ENCODE measurements at places on chromosomes 7 and 10.

DNA sequence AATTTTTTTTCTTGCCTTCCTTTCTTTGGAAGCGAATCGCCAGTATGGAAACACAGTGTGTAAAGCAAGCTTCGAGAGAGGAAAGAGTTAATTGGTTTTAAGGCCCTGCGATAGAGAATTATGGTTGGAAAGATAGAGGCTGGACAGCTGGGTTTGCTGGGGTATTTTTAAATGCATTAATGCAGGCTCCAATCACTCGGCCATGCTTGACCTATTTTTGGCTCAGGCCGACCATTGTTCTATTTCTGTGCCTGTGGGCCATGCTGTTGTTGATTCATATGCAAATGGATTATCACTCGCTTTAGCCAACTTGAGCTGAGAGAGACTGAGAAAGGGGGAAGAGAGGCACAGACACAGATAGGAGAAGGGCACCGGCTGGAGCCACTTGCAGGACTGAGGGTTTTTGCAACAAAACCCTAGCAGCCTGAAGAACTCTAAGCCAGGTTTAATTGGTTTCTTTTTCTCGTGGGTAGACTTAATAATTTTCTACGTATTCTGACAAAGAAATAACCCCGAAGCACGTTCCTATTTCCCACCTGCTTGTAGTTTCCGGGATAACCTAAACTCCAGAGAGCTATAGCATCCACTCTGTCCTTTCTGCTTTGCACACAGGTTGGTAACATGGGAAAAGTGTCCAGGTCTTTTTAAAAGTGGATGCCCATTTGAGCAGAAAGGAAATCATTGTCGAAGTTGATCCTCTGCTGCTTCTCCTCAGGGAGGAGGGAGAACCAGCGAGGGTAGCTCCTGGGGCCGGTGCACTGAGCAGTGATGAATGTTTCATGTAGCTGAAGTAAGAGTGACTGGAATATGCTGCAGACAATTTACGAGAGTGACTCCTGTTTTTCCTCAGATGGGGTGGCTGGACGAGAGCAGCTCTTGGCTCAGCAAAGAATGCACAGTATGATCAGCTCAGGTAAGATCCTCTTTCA, at the start of gene HDAC9:
Gene HDAC9, plus strand, starts transcription at position 338 of the 929 bp plus-strand sequence. Its CDS starts 554 bp downstream, at position 892.
- ATAC-seq, result peak; percentile 91

DNA sequence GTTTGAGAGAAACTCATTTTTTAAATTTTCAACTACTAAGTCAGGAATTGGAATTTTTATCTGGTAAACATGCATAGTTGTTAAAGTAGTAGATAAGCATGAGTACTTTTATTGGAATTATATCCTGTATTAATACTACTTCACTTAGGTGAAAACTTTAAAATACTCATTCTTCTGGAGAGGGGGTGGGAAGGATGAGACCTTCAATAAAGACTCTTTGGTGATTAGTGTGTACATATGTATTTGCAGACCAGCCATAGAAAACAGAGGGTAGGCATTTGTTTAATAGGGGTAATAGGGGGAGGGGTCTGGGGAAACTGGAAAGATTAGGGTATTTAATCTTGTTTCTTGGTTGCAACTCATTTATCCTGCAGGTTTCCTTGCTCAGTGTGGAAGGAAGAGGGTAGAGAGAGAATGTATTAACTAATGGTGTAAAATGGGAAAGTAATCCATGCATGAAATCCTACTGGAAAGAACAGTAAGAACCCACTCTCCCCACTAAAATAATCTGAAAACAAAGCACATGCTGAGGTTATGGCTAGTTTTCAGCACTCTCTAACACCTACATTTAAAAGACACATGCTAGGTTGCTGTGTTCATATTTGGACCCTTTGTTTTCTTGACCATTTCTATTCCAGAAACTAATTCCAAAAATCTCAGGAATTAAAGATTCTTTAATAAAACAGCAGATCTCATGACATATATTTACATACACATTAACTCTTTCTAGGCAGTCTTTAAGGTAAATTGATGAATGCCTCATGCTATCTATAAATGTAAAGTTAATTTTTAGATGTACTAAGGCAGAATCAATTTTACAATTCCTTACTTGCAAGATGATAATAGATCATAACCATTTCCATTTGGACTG, 6.2 kb upstream of the IGF2BP3 start:
- ATAC-seq, result no peak

- no peak for ATAC-seq
These were observed 6.5 kb downstream of the AKR1B1 start for GRCh38 chr7:134452419-134452838.

DNA sequence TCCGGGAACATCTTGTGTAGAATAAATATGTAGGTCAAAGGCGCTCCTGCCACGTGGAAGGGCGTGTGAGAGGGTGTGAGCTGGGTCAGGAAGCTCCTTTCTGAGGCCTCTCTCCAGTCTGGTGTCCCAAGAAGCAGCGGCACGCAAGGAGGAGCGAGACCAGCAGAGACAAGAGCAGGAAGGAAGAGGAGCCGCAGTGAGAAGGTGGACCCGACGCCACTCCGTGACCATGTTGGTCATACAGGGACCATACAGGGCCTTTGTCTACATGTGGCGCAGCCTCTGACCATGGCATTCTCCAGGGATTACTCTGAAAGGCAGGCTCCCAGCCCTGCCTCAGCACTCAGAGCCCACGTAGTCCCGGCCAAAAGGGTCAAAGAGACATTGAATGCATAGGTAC, 26.2 kb upstream of the EN2 start:
- ATAC-seq, result no peak

DNA sequence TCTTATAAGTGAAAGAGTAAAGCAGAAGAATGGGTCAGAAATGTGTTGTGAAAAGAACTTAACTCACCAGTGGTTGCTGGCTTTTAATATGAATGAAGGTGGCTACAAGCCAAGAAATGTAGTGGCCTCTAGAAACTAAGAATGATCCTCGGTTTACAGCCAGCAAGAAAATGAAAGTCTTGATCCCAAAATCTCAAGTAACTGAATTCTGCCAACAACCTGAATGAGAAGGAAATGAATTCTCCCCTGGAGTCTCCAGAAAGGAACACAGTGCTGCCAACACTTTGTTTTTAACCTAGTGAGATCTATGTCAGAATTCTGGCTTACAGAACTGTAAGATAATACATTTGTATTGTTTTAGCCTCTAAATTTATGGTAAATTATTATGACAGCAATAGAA, 193.0 kb downstream of the FZD1 start:
- no peak for ATAC-seq

- ATAC-seq, result no peak
These were observed 84.0 kb upstream of the BTBD16 start for GRCh38 chr10:122186816-122187810.

DNA sequence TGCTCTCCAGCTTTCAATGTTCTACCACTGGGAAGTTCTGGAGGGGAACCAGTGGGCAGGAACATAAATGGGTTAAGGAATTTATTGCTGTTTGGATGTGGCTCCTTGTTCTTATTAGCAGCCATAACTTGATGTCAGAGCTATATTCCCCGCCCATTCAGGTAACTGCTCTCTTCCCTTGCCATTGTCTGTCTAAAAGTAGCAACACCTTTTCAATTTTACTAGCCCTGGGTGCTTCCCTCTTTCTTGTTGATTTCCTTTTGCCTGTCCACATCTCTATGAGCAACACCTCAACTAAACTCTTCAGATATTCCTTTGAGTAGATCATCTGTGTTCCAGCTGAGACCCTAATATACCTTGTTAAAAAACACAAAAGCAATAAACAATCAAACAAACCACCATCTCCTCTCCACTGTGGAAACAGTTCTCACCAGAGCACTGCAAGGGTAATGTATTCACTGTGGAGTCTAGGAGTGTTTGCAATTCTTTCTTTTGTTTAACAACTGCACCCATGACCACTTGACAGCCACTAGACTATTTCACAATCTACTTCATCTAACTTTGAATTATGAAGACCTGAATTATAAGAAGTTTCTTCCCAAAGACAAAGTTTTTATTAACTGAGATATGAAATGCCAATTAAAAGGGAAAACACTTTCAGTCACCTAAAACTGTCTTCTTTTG, 436.7 kb downstream of the IPMK start:
- no peak for ATAC-seq

GRCh38 chr7:66905689-66906088, 15.3 kb upstream of the TMEM248 start:
- ATAC-seq, result no peak

GRCh38 chr10:64537928-64538327, 1016.7 kb downstream of the REEP3 start:
- ATAC-seq, result no peak

DNA sequence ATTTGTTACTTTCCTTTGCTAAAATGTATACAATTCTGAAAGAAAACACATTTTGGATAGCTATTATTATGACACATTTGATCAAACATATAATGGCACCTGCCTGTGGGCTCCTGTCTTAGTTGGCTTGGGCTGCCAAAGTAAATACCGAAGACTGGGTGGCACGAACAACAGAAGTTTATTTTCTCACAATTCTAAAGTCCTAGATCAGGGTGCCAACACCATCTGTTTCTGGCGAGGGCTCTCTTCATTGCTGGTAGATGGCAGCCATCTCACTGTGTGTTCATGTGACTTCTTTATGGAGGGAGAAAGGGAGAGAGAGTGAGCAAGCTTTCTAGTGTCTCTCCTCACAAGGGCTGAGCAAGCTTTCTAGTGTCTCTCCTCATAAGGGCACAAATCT, 195.8 kb upstream of the FAM3C start:
- ATAC-seq, result no peak

DNA sequence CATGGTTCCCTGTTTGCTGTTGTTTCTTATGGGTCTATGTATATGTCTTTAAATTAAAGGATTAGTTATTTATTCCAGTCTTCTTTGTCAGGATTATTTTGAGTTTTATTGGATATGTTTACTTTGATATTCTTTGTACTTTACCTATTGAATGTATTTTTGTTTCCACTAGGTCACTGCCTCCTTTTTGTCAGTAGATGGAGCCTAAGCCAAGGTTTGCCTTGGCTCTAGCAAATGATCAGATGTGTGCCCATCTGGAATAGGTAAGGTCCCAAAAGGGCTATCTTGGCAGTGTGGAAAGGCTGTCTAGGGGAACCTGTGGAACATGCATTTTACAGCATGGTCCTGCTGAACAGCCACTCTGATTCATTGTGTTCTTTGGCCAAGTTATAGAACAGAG, 337.3 kb upstream of the GHITM start:
- ATAC-seq, result no peak

- no peak for ATAC-seq
These were observed 1.4 kb downstream of the PODXL start for GRCh38 chr7:131554880-131555516.

DNA sequence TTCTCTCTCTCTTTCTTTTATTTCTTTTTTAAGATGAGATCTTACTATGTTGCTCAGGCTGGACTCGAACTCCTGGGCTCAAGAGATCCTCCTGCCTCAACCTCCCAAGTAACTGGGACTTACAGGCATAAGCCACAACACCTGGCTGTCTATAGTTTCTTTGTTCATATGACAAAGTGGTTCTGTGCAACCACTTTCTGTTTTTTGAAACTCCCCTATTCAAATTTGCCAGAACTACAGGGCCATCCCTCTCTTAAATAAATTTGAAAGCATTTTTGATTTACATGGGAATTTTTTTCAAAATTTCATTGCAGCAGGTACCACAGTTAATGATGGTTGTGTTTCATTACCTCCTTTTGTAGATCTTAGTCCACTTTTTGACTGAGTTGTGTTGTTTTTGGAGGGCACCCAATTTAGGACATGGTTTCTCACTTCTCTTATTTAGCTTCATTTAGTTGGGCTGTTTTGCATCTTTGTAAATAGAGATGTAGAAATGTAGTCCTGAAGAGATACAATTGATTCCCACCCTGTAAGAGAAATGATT, 119.2 kb downstream of the LRRC4 start:
- ATAC-seq, result no peak

GRCh38 chr10:129969184-129969910, 5.3 kb upstream of the EBF3 start:
- peak; percentile 0 for ATAC-seq

Measured in motor neuron (in vitro differentiated cells).